Stimulated activated CD4-positive, alpha-beta T cell treated with anti-CD3 and anti-CD28 coated beads, Interleukin-2, amount 100 ng/mL, for 24 hours (primary cell): ENCODE measurements at places on chromosomes 4 and X.

DNA sequence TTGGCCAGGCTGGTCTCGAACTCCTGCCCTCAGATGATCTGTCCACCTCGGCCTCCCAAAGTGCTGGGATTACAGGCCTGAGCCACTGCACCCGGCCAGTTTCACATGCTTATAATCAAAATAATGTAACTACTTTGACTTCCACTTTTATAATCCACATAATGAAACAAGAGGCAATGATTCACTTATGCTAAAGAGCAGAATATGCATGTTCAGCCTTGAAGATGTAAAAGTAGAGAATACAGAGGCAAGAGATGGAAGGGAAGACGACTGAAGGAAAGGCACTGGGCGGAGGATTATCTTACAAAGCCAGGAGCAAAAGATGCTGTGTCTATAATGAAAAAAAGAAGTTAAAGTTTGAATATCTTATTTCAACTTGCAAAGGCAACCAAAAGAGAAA is 13.3 kb upstream of the ZNF518B start:
- DNase-seq: no peak

- no peak for DNase-seq
Observed at GRCh38 chr4:173218411-173219125, 50.0 kb downstream of the GALNT7 start.

GRCh38 chrX:105297041-105297440 is 76.5 kb upstream of the TEX13A start:
- no peak for DNase-seq

DNA sequence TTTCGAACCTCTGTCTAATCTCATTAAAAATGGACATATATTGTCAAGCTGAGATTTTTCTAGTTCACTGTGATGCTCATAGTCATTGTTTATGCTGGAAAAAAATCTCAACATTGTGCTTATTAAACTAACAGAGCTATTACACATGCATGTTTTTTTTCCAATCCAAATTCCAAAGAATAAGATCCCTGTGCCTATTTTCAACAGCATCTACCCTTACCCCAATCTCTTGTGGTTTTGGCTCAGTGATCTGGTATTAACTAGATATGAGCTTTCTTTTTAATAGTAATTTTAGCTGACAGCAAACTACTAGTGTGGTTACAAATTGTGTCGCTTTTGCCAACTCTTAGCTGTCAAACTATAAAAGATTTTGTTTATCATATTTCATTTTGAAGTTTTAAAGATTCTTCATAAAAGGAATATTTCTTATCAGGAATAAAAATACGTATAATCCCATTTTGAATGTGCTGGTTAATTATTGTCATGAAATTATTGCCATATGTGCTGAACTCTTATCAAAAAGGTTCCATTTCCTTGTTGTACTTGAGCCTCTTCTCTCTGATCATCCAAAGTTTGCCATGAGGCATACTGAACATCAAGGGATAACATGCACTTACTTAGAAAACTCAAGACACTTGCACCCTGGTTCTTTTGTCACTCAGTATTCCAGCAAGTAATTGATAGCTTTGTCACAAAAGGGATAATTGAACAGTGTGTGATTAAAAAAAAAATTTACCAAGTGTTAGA is 241.2 kb downstream of the ARHGAP24 start:
- DNase-seq: no peak

GRCh38 chr4:176042195-176042594 is 23.4 kb upstream of the WDR17 start:
- DNase-seq: no peak

DNA sequence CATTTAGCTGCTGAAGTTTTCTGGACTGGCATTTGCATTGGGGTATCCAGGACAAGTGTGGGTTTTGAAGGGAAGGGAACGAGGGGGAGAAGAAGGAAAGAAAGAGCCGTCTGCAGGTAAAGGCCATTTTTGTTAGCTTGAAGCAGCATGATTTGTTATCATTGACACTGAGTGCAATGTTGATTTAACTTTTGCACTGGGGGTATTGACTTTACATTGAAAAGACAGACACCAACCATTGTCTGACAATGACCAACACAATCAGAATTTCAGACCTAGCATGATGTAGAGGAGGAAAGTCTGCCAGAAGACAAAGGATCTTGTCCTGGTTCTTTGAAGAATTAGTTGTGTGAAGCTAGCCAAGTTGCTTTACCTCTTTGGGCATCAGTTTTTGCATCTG is 39.6 kb upstream of the IGFBP7 start:
- DNase-seq: no peak

DNA sequence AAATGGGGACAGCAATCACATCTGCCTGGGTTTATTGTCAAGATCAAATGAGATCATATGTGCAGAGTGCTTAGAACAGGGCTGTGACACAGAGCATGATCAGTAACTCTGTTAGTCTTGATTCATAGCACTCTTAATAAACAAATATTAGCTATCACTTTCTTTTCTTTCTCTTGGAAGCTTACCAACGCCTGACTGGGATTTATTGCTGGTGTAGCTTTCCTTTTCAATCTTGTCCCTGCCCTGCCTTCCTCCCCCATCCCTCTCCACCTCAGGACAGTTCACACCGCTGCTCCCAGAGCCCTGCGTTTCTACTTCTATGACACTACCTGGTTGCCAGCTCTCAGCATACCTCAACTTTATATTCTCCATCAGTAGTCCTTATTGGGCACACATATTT is 120.7 kb downstream of the LDB2 start:
- no peak for DNase-seq

- DNase-seq: no peak
Observed at GRCh38 chr4:163540977-163541376, 46.5 kb downstream of the TMA16 start.

- DNase-seq: no peak
Observed at GRCh38 chrX:23066588-23067281, 67.0 kb downstream of the DDX53 start.

DNA sequence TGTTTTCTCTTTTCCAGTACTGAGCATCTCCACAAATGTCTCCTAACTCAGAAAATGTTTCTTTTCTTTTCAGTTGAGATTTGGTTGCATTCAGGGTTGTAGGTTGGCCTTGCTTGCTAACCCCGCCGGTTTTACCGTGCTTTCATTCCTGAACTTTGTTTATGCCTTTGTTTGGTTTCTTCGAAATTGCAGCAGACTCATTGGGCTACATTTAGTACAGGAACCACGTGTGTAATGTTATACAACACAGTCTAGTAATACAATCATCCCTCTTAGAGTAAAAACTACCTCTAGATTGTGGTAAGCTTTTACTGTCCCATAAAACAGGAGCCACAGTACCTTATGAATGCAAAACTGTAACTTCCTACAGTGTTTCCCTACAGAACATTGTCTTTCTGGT is 57.9 kb downstream of the CCKAR start:
- DNase-seq: no peak

DNA sequence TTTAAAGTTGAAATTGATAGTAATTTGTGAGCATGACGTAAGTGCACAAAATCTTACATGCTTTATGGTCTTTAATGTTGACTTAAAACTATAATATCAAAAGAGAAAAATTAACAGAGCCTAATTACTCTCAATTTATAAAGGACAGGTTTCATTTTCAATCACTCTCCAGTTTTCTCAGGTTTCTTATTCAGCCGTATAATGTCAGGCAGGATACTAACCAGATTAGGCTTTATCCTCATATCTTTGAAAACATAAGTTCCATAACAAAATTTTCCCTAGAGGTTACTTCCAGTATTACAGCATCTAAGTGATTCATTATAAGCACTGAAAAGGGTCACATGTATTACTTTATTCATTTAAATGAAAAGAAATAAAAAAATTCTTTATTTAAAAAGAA is 492.1 kb downstream of the PACRGL start:
- no peak for DNase-seq

- DNase-seq: no peak
Observed at GRCh38 chr4:89109841-89110540, 1.3 kb upstream of the TIGD2 start.

- DNase-seq: peak; percentile 42
Observed at GRCh38 chr4:3791910-3792542, 25.8 kb downstream of the ADRA2C start.

GRCh38 chr4:108060164-108060563 is 70.5 kb downstream of the HADH start:
- no peak for DNase-seq

- DNase-seq: no peak
Observed at GRCh38 chr4:100852326-100852725, 334.5 kb upstream of the EMCN start.

GRCh38 chr4:138255917-138256597 is 13.9 kb upstream of the SLC7A11 start:
- no peak for DNase-seq

DNA sequence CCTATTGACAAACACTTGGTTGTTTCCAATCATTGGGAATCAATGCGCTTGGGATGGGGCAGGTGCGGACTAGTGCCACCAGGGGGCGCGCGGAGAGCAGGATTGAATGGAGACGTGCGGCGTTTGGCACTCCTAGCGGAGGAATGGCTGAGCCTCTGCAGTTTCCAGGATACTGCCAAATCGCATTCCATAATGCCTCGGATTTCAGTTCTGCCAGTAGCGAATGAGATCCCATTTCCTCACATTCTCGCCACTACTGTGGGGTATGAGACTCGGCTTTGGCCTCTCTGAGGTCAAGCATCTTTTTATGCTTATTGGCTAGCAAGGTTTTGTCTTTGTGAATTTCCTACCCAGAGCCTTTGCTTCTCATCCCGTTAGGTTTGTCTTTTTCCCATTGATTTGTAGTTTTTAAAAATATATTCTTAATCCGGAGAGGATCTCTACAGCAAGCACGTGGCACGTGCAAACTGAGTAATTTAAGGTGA is 28.7 kb downstream of the CLDN34 start:
- peak; percentile 83 for DNase-seq

GRCh38 chr4:3013839-3014350 is 50.5 kb downstream of the GRK4 start:
- DNase-seq: peak; percentile 20

DNA sequence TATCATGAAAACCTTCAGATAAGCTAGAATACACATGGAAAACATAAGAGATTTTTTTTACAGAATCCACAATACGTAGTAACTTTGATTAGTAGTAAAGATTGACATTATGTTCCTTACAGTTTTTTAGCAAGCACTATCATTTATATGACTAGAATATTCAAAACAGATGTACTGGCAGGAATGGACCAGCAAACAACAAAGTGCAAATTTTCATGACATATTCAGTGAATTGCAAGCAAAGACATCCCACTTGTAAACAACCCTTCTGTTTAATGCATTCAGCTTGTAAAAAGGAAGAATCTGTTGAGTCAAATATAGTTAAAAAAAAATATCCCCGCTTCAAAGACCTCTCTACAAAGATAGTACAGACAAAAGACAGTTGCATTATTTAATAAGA is 403.7 kb upstream of the TRAM1L1 start:
- DNase-seq: no peak

GRCh38 chr4:127047930-127048329 is 584.8 kb upstream of the INTU start:
- DNase-seq: no peak

GRCh38 chrX:153407736-153408135 is 3.5 kb upstream of the ZFP92 start:
- DNase-seq: no peak

DNA sequence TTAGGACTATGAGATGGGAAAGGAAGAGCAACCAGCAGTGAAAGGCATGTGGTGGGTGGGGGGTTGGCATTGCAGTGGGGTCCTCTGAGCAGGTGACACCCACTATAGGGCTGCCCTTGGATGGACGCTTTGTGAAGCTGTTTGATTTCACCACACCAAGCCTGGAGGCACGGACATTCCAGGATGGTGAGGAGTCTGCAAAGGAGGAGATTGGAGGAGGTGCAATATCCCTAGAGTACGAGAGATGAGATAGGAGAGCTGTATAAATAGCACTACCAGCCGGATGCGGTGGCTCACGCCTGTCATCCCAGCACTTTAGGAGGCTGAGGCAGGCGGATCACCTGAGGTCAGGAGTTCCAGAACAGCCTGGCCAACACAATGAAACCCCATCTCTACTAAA is 42.3 kb downstream of the SHOX start:
- no peak for DNase-seq

GRCh38 chr4:146212781-146213180 is 1.6 kb upstream of the REELD1 start:
- no peak for DNase-seq

GRCh38 chrX:45749375-45749774 is 548.7 kb upstream of the DIPK2B start:
- no peak for DNase-seq

DNA sequence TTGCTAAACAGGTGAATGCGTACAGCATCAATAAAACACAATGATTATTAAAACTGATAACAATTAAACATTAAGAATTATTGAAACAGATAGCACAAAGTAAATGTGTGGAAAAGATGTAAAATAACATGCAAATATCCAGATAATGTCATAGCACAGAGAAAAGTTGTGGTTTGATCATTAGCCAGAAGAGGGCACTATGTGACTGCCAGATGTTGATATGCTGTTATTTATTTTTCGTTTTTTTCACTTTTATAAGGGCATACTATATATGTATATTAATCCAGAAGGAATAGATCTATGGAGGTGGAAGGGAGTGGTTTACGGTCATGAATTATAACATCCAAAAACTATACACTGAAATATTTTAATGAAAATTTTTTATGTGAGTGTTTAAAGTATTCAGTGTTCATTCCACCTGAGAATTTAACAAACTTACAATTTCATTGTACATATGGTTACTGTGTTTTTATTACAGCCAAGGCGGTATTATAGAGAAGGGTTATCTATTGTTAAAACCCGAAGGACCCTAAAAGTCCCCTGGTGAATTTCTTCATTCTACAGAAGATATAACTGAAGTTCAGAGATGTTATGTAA is 211.9 kb upstream of the UGT8 start:
- DNase-seq: no peak

DNA sequence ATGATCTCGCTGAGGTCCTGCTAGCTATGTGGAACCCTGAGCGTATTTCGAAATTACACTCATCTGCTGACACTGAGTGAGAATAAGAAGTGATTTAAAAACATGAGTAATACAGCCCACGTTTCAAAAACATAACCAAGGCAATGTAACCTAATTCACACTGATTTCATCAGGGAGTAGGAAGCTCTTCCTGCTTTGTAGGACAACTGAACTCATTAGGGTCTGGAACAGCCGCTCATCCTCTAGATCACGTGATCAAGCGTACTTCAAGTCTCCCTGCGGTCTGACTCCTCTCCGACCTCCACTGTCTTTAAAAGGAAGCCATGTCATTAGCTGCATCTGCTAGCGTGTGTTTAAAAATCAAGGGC is 138.0 kb downstream of the NSUN7 start:
- no peak for DNase-seq

DNA sequence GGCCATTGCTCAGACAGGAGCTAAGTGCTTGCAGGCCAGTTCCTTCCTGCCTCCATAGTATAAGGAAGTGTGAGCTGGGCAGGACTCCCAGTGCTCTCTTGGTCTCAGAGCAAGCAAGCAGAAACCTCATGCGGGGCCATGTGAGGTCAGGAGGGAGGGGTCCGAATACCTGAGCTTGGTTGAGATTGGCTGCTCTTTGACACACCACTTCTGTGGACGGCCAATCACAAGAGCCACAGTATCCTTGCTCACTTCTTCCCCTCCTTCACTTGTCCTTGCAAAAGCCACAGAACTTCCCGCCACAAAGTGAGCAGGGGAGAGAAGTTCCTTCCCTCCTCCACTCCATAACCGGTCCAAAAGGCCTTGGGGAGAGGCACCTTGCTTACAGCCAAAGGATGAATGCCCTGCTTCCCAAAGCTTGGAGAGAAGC is 56.7 kb downstream of the PRPS1 start:
- DNase-seq: no peak
